ENCODE measurements at places on chromosomes 5 and 9.

DNA sequence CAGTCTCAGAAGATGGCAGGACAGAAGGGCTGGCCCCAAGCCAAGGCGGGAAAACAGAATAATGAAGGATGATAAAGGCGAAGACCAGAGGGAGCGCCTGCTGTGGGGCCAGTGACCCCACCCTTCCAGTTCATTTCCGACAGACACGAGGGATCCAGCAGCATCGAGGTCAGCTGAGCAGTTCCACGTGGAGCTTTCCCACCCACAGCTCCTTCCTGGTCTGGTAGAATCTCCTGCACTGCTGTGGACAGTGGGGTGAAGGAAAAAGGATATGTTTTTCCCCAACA, 265.9 kb upstream of the VLDLR start:
- DNase-seq: no peak

- no peak for DNase-seq
Observed at GRCh38 chr5:128357226-128357625, 180.8 kb downstream of the FBN2 start.

- DNase-seq: no peak
Observed at GRCh38 chr9:100282388-100282719, 70.4 kb downstream of the TEX10 start.

- DNase-seq: no peak
Observed at GRCh38 chr5:111384220-111384619, 128.1 kb downstream of the STARD4 start.

DNA sequence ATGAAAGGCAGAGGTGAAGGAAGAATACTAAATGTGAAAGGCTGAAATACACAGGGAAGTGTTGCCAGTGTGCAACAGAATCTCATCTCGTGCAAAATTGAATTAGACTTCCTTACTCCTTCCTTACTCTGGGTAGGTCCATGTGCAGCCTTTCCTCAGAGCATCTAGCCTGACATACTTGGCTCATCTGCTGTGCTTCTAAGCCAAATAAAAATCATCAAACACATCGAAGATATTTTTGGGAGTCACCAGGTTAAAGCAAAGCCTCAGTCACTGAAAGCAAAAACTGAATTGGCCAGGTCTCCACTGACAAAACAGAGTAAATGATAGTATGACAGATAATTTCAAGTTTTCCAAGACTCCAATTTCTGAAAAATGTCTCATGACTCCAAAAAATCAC, 19.3 kb downstream of the STARD4 start:
- DNase-seq: no peak

GRCh38 chr5:107518190-107518589, 152.5 kb downstream of the EFNA5 start:
- no peak for DNase-seq

GRCh38 chr5:120098426-120098825, 365.7 kb upstream of the PRR16 start:
- DNase-seq: no peak

GRCh38 chr9:108800632-108801099, 55.1 kb downstream of the ACTL7B start:
- no peak for DNase-seq

- no peak for DNase-seq
Observed at GRCh38 chr9:90925581-90926257, 124.1 kb downstream of the SYK start.

DNA sequence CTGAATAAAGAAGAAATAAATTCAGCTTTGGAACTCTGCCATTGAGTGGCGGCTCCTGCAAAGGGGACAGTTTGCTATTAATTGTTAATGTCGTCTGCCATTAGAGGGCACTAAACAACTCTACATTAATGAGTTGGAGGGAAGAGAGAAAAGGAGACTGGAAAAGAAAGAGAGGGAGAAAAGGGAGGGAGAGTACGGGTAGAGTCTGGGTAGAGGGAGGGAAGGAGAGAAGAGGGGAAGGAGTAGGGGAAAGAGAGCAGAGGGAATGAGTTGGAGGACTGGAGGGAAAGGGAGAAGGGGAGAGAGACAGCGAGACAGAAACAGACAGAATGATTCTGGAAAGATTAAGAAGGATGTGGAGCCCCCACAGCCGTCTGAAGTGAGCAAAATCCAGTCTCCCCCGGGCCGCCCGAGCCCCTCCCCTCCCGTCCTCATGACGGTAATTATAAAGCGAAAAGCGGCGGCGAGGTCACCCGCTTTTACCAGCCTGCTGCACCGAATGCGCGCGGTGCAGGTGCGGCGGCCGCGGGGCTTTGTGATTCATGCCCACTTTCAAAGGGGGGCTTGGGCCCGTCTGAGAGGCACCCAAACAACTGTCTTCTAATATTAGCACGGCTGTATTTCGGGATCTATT, 1.9 kb upstream of the FST start:
- DNase-seq: no peak

- DNase-seq: peak; percentile 12
Observed at GRCh38 chr5:175822225-175822624, 49.2 kb upstream of the CPLX2 start.

- DNase-seq: no peak
Observed at GRCh38 chr9:8694983-8695588, 895.5 kb upstream of the DMAC1 start.

GRCh38 chr9:27467486-27467885, 56.6 kb upstream of the IFNK start:
- DNase-seq: no peak

DNA sequence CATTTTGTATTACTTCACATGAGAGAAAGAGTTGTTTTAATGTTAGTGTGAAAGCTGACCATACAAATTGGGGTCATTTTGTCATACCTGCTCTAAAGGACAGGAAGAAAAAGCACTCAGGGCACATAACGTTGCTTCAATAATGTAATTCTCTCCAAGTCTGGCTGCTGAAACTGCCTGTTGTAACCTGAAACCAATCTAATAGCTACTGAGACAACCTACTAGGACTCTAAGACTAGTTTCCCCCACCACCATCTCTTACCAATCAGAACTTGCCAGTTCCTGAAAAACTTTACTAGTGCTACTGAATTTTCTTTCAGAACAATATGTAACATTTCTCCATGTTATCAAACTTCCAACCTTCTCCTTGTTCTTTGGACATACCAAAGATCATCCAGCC, 374.7 kb downstream of the PTPRD start:
- DNase-seq: no peak

DNA sequence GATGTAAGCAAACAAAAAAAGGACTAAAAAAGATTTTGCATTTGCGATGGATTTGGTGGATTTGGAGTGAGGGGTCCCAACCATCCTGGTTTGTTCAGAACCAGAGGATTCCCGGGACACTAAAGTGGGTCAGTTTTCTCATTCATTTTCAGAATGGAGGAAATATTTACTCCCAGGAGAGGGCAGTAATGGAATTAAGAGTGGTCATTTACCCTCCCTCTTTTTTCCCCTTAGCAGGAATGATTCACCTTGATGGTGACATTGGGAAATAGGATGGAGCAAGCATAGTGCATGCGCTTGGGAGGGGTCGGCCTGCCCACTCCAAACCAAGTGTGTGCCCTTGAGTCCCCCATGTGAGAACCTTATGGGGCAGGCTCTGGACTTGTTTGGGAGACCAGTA, 164.2 kb upstream of the PUM3 start:
- no peak for DNase-seq

DNA sequence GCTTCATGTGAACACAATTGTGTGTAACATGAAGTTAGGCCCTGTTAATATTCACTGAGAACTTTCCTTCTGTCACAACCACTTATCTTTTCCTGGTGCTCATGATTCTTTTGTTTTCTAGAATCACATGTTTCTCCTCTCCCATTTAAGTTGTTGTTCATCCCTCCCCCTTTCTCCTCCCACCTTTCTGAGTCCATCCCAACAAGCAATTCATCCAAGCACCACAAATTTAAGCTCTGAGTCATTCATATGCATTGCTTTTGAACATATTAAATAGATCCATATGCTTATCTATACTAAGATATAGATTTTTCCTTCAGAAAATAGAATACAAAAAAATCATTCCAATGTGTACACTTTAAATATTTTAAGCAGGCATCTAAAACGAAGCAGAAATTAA, 75.2 kb upstream of the NFIB start:
- DNase-seq: no peak

- DNase-seq: no peak
Observed at GRCh38 chr5:88188458-88189132, 80.0 kb downstream of the TMEM161B start.

GRCh38 chr5:34475249-34475966, 180.7 kb upstream of the RAI14 start:
- DNase-seq: no peak

- no peak for DNase-seq
Observed at GRCh38 chr9:128846680-128847030, 17.1 kb upstream of the SPOUT1 start.

GRCh38 chr9:91994422-91994821, 44.4 kb upstream of the ROR2 start:
- DNase-seq: no peak
